ENCODE measurements at places on chromosomes 12 and 14.

GRCh38 chr12:67377541-67377940 lies 108.4 kb downstream of the CAND1 start:
- no peak for DNase-seq

- DNase-seq = no peak
These were observed 25.6 kb downstream of the VPS37B start for GRCh38 chr12:122870163-122870842.

- no peak for DNase-seq
These were observed 3.5 kb upstream of the NFE2 start for GRCh38 chr12:54304187-54304810.

- DNase-seq = no peak
These were observed 26.5 kb downstream of the PLEKHH1 start for GRCh38 chr14:67559639-67560038.

DNA sequence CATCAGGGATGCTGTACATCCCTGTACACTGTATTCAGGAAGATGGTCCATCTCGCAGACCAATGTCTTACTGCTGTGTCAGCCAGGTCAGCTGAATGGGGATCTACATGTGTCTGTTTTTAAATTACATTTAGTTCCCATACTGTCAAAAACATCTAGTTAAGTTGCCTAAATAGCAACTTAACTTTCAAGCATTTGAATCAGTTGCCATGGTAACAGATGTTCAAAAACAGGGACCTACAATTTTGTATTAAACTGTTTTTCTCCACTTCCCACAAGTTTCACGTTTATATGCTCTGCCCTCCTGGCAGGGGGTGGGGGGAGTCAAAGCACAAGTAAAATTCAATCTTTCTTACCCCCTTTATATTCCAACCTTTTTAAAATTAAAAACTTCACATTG lies 38.3 kb downstream of the C12orf42 start:
- no peak for DNase-seq

DNA sequence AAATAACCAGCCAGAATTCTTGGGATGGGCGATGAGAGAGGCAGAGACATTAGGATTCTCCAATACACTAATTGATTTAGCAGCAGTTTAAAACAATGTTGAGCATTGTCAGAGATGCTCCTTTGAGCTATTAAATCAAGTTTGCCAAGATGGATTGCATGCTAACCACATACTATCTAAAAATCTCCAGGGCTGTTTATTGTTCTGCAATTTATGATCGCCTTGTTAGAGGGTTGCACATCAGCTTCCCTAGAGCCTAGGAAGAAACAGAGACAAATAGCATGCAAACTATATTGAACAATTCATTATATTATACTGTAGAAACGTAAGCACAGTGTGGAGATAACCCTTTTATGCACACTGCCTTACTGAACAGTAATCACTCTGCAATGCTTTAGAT lies 599.9 kb downstream of the SOX5 start:
- DNase-seq = no peak

DNA sequence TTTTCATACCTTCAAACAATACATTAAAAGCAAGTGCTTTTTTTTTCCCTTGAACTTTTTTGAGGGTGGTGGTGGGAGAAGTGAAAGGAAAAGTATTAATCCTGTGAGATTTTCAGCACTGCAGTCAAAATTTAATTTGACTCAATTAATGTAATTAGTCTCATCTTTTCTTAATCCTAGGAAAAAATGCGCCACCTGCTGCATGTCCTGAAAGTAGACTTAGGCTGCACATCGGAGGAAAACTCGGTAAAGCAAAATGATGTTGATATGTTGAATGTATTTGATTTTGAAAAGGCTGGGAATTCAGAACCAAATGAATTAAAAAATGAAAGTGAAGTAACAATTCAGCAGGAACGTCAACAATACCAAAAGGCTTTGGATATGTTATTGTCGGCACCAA lies 52.2 kb downstream of the SPATA7 start:
- no peak for DNase-seq

- DNase-seq = no peak
These were observed 350.4 kb downstream of the TRHDE start for GRCh38 chr12:72622556-72622955.

GRCh38 chr14:49870908-49871307 lies 18.3 kb upstream of the NEMF start:
- no peak for DNase-seq

DNA sequence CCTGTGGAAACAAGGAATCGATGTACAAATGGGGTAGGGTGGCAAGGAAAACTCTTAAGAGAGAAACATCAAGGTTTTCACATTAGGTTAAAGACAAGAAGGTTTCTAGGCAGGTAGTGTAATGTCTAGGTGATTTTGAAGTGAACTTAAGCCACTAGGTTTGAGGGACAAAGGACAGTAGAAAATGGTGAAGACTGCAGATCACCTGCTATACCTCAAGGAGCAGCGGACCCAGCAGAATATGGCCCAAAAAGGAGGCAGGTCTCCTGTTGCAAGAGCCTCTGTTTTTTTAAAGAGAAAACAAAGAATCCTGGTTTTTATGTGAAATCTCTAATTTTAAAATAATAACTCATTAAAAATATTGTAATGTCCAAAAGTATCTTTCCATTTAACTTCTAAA lies 178.1 kb downstream of the ACSS3 start:
- DNase-seq = no peak

- no peak for DNase-seq
These were observed 67.0 kb downstream of the PTHLH start for GRCh38 chr12:27905285-27906126.

GRCh38 chr12:46546634-46547273 lies 174.2 kb upstream of the SLC38A2 start:
- DNase-seq = no peak

- DNase-seq = peak; percentile 32
These were observed 1086.5 kb downstream of the SLC6A15 start for GRCh38 chr12:83826112-83826511.

GRCh38 chr12:123064885-123065619 lies 84.6 kb downstream of the ARL6IP4 start:
- DNase-seq = peak; percentile 78

DNA sequence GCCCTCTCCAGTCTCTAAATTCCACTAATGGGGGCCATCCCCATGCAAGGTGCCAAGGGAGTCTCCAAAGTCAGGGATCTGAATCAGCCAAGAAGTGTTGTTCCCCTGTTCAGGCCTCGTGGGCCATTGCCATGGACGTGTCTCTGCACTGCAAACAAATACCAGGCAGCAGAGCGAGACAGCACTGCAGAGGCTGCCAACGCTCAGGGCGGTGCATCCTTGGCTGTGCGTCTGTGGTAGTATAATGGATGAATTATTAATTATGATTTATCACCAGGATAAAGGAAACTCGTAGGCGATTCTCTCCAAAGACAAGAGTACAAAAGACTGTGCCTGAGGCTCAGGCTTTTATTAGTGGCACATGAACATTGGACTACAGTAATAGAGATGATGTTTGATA lies 122.3 kb upstream of the NTF3 start:
- no peak for DNase-seq

- no peak for DNase-seq
These were observed 8.8 kb upstream of the TEX22 start for GRCh38 chr14:105389534-105389933.

DNA sequence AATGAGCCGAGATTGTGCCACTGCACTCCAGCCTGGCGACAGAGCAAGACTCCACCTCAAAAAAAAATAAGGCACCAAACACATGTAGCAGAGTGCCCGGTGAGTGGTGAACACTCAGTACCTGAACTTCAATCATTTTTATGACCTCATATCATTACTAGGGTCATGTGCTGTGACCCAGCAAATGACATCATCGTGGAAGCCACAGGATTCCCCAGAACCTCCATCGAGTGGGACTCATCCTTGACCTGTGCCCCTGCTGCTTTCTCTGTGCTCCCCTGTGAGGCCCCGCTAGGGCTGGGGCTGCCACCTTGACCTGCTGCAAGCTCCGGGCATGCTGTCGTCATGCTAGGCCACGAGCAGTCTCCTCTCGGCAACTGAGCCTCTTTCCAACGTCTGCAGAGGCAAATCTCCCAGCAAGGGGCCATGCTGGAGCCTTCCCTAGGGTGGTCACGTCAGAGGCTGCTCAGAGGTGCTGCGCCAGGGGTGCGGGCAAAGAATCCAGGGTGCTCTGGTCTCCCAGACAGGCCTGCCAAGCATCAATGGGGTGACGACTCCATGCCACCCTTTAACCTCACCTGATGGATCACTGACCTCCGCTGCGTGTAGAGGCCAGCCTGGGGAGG lies 18.5 kb downstream of the GLTP start:
- DNase-seq = no peak

GRCh38 chr12:68850390-68850789 lies 42.4 kb downstream of the MDM2 start:
- no peak for DNase-seq

DNA sequence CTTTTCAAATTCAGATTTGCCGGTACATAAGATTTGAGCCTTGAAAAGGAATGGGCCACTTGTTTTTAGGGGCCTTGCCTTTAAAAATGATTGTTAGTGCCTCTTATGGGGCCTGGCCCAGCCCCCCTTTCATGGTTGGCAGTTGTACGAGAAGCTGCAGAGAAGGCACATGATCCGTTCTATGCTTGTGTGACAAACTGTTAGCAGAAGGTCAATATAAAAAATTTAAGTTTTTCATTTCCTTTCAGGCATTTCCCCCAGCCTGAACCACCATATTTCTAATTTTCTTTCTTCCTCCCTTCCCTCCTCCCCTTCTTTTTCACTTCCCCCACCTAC lies 119.1 kb downstream of the PLXNC1 start:
- DNase-seq = no peak

DNA sequence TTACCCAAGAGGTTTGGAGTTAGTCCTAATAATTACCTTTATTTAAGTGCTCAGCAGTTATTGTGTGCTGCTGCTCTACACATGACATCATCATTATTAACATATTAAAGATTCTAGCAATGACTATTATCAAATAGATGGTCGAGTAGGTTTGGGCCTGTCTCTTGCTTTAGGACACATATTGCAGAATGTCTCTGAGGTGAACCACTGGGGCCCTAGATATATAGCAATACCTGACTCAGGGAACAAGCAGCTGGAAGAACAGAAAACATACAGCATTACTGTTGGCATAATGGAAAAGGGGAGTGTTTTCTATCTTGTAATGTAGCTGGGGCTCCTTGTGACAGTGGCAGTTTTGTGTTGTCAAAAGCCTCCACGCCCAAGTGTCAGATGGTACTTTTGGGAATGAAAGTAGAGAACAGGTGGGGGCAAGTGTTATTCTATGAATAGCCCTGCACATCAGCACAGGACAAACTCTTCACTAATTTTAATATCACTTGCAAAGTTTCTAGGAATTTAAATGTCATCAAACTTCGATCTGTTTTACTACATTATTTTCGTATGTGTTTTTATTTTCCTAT lies 54.6 kb downstream of the C12orf56 start:
- no peak for DNase-seq

DNA sequence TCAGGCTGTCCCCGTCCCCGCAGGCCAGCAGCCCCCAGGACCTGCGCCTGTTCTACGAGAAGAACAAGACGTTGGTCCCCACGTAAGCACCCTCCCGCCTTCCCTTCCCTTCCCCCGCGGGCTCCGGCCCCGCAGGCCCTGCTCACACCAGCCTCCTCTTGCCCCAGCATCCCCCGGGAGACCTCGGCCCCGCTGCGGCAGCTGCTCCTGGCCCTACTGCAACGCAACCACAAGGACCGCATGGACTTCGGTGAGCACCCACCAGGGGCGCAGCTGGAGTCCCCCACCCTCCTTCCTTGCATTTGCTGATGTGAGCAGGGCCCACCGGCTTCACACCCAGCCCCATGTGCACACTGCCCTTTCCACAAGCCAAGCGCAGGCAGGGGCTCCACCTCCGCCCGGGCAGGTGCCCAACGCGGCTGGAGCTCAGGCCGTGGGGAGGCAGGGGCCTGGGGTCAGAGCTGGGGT lies 15.4 kb downstream of the ULK1 start:
- no peak for DNase-seq

GRCh38 chr12:89238593-89238992 lies 113.7 kb downstream of the DUSP6 start:
- no peak for DNase-seq

DNA sequence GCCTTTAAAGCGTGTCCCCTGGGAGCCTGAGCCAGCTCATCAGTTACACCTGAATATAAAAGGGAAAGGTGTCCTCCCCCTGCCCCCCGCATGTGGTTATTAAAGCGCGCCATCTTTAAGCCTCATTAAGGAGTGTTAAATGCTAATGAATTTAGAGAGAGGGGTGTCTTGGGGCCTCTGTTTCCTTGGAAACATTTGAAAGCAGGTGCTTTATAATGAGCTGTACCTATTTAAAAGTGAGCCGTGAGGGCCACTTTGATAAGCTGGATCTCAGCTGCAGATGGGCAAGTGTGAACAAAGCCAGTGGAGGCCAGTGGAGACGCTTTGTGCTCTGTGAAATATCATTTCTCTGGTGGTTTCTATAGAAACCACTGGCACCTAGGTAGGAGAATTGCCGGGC lies 84.0 kb downstream of the BEGAIN start:
- DNase-seq = no peak

GRCh38 chr14:31543969-31544799 lies 17.0 kb upstream of the NUBPL start:
- no peak for DNase-seq

DNA sequence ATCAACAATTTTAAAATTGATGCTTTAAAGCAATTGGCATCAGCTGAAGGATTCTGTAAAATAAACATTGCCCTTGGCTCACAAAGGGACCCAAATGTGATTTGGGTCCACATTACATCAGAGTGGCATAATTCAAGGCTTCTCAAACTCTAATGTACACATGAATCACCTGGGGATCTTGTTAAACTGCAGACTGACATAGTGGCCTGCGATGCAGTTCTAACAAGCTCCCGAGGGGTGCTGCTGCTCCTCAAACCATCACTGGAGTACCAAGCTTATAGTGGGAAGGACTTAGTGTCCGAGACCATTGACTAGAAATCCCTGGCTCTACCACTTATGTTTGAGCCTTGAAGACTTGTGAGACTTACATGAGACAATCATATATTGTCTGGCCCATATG lies 31.8 kb upstream of the DNM1L start:
- DNase-seq = no peak

Data from SHP77 (cell line).